ENCODE measurements at places on chromosomes 11 and 22.

DNA sequence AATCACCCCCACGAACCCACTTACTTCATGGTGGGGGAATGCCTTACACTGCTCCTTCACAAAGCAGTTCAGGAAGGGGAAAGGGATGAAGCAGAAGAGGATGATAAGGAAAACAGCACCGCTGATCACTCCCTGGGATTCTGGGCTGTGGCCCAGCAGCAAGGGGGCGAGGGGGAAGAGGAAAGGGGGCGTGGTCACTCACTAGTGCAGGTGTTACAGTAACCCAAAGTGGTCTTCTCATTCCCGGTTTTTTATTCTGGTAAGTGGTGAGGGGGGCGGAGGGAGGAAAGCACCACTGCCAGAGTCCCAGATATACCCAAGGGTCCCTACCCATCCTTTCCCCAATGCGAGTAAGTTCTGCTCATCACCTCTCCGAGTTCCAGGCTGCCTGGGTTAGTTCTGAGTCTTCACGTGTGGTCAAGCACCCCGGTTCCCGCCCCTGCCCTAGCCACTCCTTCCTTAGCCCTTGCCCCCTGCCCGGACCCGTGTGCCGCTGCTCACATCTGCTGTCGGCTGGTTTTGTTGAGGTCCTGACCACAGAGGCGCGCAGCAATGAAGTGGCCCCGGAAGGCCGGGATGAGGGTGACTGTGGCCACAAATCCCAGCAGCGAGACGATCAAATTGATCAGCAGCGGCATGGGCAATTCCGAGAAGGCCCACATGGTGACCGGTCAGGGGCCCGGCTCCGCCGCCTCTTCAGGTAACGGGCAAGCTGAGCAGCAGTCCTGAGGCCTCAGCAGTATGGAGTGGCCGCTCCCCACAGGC lies 477 bp downstream of the DPAGT1 start:
- DNase-seq: no peak

DNA sequence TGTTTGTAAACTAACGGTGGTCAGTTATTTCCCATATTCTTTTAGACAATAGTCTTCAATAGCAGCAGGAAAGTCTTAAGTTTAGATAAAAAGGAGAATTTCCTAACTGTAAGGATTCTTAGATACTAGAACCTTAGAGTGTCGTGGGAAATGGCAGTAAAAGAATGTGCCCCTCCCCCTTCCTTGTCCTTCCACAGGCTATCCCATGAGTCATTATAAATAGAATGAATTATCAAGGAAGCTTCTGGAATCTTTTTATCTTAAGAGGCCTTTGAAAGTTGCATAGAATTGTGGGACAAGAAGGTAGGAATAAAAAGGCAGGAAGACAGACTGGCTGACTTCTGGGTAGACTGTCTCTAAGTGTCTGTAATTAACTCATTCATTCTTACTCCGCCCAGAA lies 165.2 kb upstream of the TBCEL start:
- no peak for DNase-seq

DNA sequence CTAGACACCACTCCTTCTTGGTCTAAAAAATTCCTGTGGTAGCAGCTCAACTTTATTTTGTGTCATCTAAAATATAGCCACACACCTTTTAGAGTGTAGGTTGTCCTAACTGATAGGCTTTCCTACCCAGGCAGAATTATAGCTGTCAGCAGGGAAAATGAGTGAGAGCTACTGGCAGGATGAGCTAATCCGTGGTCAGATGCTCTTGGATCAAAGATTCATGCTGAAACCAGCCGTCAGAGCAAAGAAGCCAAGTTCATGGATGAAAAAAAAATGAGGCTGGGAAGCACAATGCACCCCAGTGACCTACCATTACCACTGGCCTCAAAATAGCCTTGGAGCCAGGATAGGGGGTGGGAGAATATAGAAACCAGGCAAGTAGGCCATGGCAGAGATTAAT lies 113.1 kb upstream of the BLID start:
- DNase-seq: no peak

DNA sequence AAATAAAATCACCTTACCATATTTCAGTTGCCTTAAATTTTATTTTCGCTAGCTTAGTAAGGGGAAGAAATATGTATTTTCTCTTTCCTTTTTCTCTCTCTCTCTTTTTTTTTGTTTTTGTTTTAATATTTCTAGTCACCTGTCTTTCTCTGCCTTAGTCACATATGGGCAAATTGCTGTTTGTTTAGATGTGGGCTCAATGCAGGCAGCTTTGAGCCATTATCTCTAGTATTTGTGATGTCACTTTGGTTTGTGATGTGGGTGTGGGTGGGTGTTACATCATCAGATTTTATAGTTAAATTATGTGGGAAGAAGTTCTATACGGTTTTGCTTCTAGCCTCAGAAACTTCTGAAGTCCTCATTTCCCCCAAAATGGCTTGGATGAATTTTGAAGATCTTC lies at the start of gene C22orf31:
Gene C22orf31, minus strand, starts transcription at position 59 of the 400 bp plus-strand sequence. Its CDS starts 39 bp downstream, at position 20.
- DNase-seq: no peak

DNA sequence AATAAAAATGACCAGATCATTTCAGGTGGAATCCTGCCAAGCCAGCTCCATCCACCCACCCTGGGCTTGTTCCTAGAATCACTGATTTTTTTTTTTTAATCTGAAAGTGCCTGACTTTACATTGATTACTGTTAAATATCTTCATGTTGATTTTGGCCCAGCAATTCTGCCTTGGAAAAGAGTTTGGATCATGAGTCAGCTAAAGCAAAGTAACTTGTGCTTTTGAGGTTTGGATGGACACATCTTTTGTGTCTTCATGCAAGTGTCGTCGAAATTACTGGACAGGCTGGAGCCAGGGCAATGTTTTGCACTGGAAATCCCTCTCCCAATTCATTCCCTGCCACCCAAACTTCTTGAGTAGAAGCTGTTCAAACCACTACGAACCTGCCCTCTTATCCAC lies 164.0 kb upstream of the SYT13 start:
- no peak for DNase-seq

- no peak for DNase-seq
Observed at GRCh38 chr11:107619926-107620325, 29.0 kb downstream of the ELMOD1 start.

GRCh38 chr11:128802358-128802981 lies 64.6 kb downstream of the KCNJ1 start:
- DNase-seq: no peak

All from NCI-H1092 (cell line).